Right ventricle myocardium superior (tissue), 1 donor: ENCODE measurements at places on chromosomes 3 and 15.

- DNase-seq, result no peak
These were observed 102.5 kb upstream of the COL6A5 start for GRCh38 chr3:130242850-130243569.

DNA sequence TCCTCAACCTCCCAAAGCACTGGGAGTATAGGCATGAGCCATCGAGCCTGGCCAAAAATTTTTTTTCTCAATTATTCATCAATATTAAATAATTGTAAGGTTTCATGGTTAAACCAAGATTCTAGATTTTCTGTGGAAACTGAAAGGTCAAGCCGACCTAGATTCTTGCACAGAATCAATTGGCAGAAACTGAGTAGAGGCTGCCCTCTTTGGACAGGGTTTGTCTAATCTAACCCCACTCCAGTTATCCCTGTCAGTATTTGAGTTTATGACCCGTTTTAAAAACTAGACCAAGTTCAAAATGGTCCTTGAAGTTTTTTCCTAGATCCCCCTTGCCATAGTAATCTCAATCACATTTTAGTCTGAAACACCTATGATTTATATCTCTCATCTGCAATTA, 8.6 kb upstream of the ADAM10 start:
- DNase-seq, result no peak

GRCh38 chr3:187636528-187636927, 33.7 kb downstream of the SST start:
- no peak for DNase-seq

DNA sequence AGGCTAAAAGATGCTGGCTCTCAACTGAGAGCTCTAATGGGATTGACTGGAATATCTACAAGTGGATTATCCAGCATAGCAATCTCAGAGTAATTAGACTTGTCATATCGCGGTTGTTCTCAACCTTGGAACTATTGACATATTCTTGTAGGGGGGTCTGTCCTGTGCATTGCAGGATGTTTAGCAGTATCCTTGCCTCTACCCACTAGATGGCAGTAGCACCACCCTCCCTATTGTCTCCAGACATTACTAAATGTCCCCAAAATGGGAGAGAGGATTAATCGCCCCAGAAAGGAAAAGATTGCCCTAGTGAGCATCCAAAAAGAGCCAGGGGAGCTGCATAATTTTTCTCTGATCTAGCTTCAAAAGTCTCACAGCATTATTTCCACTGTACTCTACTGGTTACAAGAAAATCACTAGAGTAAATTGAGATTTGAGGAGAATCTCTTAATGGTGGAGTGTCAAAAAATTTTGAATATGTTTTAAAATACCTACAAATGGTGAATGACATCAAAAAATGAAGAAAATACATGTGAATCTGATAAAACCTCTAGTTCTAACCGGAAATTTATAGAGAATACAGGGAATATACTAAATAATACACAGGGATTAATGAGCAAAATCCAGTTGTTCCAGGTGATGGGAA, 388.2 kb upstream of the AGTR1 start:
- no peak for DNase-seq

GRCh38 chr3:130582457-130583153, 65.6 kb downstream of the COL6A6 start:
- no peak for DNase-seq

- DNase-seq, result no peak
These were observed 49.2 kb downstream of the ALCAM start for GRCh38 chr3:105415951-105416350.

- no peak for DNase-seq
These were observed 324.5 kb upstream of the GBE1 start for GRCh38 chr3:82085851-82086475.

GRCh38 chr15:85151861-85152260, 170.2 kb downstream of the PDE8A start:
- no peak for DNase-seq

- no peak for DNase-seq
These were observed 61.4 kb downstream of the FRMD4B start for GRCh38 chr3:69324362-69325025.

- DNase-seq, result no peak
These were observed 34.1 kb upstream of the DET1 start for GRCh38 chr15:88580532-88580931.

- DNase-seq, result no peak
These were observed 37.3 kb downstream of the STARD5 start for GRCh38 chr15:81286621-81287121.

DNA sequence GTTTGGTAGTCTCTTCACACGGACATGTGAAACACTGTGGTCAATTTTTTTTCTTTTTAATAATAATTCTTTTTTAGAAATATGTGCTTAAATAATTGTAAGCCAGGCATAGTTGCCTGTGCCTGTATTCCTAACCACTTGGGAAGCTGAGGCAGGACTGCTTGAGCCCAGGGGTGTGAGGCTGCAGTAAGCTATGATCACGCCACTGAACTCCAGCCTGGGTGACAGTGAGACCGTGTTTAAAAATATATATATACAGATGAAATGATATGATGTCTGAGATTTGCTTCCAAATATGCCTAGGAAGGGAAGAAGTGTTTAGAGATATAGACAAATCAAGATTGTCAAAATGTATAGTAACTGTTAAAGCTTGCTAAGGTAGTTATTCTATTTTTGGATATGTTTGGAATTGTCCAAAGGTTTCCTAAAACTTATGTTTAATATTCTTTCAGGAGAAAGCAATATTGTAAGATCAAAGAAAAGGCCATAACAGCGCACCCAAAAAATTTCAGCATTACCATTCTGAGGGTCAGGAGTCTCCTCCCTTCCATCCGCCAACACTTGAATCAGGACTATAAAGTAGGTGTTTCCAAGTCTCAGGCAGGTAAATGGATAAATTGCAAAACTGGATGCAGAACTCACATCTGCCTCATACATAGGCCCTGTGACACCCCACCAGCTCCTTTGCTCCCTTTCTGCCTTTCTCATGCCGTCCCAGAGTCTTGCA, 532 bp upstream of the SELENOT start:
- DNase-seq, result no peak

DNA sequence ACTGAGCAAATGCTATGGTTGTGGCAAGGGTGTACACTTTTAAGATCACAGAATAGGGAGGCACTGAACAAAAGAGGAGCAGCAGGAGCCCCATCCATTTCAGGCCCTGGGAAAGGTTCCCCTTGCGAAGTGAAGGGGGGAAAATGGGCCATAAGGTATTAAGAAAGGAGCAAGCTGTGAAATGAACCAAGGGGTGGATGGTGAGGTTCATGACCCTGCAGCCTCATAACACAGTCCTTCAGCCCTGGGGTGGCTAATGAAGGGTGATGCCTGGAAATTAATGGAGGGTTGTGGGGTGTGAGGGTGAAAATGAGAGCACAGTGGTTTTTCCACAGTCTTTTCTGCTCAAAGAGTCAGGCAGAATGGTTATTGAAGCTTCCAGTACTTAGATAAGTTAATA, 150.1 kb downstream of the PDZRN3 start:
- no peak for DNase-seq

DNA sequence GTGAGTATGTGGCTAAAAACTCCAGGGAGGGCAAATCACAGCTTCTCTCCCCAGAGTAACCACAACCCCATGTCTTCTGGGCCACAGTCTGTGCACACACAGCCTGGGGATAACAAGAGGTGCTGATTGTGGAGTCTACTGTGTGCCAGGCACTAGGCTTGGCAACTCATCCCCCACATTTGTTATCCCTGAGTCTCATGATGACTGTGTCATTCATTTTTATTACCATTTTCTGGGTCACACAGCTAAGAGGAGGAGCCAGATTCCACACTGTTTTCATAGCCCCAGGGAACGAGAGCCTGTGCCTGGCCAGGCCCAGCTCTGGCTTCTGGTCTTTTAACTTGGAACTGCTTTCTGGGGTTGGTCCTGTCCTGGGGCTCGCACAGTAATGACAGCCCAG, 34.5 kb downstream of the ESYT3 start:
- no peak for DNase-seq

DNA sequence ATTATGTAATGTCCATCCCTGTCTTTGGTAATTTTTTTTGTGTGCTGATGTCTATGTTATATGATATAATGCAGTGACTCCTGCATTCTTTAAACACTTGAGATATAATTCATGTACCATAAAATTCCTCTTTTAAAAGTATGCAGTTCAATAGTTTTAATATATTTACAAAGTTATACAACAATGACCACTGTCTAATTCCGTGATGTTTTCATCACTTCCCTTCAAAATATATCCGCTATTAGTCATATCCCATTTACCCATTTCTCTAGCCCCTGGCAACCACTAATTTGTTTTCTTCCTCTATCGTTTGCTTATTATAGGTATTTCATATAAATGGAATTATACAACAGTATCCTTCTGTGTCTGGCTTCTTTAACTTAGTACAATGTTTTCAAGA, 64.9 kb upstream of the SUCLG2 start:
- DNase-seq, result no peak

- no peak for DNase-seq
These were observed 487.9 kb upstream of the SGO1 start for GRCh38 chr3:20673866-20674265.

DNA sequence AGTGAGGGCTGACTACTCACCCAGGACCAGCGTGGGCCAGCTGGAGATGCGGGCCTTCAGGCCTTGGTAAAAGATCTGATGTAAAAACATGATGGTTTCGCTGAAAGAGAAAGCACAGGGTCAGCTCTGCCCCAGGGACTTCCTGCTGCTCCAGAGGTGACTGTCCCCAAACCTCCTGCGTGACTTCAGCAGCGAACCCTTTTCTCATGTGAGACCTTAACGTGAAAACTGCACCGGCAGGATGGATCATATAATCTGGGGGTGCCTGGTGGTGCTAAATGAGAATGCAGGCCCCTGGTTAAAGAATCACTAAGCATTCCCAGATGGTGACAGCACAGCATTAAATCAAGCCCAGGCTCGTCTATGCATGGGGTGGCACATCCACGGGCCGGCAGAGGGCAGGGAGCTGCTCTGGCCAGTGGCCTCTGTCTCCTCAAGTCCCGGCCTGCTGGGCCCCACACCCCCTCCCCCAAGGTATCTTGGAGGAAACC, 55.4 kb downstream of the RASGRF1 start:
- DNase-seq, result no peak

- DNase-seq, result no peak
These were observed 175.0 kb downstream of the OPA1 start for GRCh38 chr3:193768070-193768394.

- no peak for DNase-seq
These were observed 18.9 kb downstream of the TUSC7 start for GRCh38 chr3:116728454-116728853.

DNA sequence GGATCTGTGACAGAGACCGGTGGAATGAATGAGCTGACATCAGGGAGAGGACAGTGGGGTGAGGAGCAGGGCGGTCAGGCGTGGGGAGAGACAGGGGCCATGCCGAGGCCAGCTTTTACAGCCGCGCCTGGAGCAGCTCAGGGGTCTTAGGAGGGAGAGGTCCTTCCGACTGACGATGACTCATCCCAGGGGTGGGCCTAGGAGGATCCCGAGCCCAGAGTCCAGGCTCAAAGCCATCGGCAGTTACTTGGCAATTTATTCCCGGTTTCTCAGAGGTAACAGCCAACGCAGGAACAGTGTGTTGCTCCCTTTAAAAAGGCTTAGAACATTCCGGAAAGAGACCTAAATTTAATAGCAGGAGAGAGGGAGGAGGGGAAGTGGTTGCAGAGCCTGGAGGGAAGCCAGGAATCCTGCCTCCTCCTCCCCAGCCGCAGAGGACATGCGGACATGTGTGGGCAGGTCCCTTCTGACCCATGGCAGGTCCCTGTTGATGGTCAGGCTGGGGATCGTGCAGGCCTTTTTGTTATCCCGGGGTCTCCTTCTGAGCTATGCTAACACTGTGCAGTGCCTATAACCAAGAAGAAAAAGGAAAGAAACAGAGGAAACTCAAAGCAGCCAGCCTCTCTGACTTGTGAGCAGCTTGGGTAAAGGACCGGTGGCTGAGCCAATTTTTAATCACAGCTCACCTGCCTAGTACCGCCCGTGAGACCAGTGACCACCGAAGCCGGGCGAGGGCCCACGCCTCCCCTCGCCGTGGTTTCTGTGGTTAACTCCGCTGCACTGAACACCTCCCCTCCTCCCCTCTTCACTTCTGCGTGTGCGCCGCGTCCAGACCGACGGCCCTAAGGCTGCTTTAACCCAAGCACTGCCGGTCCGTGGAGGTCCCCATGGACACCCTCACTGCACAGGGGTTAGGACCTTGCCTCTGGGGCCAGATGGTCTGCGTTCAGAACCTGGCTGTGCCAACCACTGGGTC, 392.4 kb upstream of the PROK2 start:
- DNase-seq, result peak; percentile 67

DNA sequence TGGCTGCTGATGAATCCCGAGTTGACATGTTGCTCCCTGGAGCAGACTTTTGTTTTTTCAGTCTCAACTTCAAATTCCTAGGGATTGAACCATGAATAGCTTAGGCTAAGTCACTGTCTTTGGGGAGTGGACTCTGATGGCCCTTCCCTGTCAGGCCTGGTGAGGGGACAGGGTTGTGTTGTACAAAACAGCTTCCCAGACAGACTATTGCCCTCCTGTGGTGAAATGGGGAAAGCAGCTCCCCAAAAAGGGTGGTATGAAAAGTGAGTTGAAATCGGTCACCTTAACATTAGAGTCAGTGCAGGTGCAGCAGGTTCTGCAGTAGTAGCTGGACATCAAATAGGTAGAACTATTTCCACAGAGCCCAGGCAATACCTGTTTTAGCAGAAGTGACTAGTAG, 775.6 kb downstream of the ROBO2 start:
- no peak for DNase-seq

DNA sequence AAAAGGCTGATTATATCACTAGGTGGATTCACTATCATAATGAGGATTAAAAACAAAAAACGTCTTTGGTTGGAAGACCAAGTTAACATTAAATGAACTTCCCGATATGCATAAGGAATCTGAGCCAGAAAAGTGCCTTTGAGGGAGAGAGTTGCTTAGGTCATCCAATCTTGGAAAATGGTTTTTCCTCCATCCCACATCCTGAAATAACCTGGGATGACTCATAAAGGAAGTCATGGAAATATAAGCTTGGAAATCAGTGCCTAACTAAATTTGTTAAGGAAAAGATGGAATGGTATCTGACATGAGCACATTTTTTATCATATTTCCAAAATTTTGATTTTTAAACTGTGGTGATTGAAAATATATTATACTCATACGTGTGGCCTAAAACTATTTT, 66.0 kb downstream of the KBTBD8 start:
- DNase-seq, result no peak

DNA sequence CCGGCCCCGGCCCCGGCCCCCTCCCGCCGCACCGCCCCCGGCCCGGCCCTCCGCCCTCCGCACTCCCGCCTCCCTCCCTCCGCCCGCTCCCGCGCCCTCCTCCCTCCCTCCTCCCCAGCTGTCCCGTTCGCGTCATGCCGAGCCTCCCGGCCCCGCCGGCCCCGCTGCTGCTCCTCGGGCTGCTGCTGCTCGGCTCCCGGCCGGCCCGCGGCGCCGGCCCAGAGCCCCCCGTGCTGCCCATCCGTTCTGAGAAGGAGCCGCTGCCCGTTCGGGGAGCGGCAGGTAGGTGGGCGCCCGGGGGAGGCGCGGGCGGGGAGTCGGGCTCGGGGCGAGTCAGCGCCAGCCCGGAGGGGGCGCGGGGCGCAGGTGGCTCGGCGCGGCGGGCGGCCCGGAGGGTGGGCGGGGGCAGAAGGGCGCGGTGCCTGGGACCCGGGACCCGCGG, 352 bp downstream of the CHRD start:
- DNase-seq, result peak; percentile 78
